ENCODE measurements at places on chromosomes 12 and 14.
A peak's percentile ranks its signal among the peaks of the same experiment; 100 is the strongest.

DNA sequence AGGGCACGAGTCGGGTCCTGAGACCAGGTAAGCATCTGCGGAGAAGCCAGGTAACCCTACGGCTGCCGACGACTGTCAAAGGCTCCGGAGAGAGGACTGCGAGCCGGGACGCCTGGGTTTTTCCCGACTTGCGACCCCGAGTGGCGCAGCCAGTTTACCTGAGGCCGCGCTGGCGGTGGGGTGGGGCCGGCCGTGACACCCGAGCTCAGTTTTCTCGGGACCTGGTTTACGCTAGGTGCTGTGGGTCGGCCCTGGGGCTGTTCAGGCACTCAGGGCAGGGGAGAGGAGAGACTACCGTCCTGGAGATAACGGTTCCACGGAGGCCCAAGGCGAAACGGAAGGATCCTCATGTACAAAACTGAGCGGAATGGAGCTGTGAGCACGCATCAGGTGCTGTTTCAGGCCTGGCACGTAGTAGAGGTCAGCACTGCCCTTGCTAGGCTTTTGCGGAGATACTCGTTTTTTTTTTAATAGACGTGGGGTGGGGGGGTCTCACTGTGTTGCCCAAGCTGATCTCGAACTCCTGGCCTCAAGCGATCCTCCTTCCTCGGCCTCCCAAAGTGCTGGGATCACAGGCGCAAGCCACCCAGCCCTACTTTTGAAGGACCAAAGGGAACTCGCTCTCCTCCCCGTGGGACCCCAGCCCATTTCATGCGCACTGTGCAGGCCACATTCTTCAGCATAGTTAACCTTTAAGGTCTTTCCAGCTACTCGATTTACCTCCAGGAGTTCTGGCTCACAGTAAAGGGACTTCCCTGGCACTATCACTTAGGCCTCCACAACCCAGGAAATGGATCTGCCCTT is 471 bp downstream of the MTRFR start:
- DNase-seq: no peak

DNA sequence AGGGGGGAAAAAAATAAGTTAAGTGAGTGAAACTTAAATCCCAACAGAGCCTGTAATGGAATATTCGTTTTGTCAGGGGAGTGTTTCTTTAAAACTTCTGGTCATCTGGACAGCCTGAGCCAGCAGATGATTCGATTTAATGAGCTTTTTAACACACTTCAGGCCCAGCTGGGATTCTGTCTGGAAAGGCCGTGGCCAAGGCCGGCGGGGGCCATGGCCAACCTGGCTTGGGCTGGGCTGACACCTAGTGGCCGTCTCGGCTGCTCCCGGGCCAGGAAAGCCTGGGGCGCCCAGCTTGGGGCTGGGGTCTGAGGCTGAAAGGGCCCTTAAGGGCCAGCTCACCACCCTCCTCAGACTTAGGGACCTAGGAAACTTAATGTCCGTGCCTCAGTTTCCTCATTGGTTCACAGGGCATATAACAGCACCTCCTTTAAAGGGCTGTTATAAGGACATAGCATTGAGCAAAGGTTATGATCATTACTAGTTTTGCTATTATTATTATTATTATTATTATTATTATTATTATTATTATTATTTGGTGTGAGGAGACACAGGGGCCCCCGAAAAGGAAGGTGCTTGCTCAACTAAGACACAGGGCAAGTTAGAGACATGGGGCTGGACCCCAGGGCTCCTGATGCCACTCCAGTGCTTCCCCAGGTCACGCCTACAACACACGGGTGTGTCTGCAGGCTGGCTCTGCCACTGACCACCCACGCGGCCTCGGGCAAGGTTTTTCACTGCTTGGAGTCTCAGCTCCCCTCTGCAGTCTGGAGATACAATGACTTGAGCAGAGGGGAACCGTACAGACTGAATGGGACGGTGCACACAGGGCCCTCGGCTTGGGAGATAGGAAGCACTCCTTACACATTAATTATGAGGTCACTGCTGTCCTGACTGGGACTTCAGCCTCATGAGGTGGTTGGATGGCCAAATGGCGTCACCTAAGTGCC is 84.0 kb downstream of the SYNE3 start:
- DNase-seq: no peak

DNA sequence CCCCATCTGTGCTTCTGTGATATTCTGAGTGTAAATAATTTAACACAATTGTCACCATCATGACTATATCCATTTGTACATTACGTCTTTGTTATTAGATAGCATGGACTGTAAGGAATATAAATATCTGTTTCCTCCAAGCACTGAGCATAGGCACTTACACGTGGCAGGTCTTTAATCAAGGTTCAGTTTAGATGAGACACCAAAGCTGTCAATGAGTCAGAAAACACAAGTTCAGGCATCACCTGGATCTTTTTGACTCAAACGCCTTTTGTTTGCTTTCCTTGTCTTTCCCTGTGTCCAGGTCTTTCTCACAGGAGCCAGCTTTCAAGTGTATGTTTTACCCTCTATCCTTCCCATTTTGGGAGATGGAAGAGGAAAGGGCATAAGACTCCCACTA is 163.2 kb upstream of the CCDC198 start:
- no peak for DNase-seq

GRCh38 chr14:82755923-82756322 is 1222.3 kb upstream of the SEL1L start:
- DNase-seq: no peak

DNA sequence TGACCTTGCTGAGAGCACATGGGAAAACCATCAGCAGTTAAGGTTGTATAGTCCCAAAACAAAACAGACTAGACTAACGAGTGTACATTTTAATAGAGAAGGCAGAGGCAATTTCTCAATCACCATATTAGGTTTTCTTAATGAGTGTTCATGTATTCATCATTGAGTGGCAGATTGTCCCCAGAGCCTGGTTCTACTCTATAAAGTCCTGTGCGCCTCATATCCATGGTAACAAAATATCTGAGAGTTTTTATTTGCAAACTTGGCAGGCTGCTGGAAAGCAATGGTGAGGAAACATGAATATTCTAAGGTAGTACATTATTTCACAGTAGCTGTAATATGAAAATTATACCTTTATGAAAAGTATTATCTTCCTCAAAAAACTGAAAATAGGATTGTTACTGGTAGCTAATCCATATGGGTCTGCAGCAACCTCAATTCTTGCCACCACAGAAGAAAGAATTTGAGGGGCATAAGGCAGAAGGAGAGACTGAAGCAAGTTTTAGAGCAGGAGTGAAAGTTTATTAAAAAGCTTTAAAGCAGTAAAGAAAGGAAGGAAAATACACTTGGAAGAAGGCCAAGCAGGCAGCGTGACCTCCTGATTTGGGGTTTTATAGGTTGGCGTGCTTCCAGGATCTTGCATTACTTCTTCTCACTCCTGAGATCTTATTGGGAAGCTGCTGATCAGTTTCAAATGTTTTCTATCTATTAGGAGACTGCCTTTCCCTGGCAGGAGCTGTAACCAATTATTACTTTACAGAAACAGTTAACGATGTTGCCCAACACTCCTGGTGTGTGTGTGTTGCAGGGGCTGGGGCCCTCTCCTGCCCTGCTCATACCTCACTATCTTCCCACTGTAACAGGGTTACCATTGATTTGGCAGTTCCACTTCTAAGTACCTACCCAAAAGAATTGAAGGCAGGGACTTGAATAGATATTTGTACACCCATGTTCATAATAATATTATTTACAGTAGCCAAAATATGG is 154.0 kb upstream of the NUDT4 start:
- DNase-seq: no peak

GRCh38 chr12:69129017-69129416 is 110.4 kb upstream of the CPSF6 start:
- no peak for DNase-seq

DNA sequence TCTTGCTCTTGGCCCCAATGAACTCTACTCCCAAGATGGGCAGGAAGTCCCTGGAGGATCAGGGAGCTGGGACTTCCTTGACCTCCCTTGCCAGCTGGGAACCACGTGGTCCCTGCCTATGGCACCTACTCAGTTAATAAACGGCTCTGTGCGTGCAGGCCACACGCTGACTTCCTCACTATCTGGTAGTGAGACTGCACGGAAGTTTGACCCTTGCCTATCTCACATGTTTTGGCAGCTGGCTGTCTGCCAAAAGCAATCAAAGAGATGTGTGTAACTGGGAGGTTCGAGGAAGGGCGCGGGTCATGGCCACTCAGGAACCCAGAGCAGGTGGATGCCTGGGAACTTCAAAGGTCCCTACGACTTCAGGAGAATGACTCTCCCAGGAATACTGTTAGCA is 57.9 kb downstream of the RFLNA start:
- no peak for DNase-seq

- DNase-seq: no peak
Measured at GRCh38 chr12:103751600-103751999, 89.4 kb downstream of the NT5DC3 start.

DNA sequence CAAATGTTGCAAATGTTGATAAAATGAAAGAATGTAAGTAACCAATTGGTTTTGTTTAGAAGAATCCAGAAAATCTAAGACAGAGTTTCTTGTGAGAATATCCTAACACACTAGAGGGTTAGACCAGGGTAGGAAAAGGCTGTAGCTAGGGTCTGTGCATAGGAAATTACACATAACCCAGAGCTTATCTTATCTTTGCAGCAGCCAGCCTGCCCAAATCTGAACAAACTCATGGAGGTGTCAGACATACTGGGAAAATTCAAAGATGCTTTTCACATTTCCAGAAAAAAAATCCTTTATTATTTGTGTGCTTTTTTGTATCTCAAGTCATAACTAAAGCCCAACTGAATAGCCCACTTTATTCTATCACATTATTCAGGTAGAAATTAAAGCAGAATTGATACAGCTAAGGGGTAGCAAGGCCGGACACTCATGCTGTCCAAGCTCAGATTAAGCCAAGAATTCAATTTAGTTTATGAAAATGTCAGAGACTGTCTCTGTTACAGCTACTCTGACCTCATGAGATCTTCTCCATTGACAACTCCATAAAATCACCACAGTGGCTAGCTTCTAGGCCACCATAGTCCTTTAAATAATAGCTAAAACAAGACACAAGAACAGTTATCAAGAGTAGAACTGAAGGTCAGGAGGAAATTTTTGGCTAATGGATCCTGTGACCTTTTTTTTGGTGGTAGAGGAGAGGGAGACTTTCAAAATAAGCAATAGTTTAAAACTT is 169.6 kb upstream of the RASSF8 start:
- DNase-seq: no peak

DNA sequence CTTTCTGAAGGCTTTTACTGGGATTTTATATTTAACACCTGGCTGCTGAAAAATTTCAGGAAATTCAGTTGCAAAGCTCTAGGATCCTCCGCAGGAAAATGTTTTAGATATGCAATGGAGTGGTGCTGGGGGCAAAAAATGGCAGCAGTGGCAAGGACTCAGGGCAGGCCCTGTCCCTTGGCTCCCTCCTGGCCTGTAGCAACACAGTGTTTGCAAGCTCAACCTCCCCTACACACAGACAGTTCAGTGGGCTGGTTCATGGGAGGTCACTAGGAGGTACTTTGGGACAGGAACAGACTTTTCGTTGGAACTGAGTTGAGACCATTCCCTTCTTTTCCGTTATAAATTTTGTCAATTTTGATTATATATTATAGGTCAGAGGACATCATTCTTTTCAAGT is 270.4 kb downstream of the ADAMTS20 start:
- DNase-seq: no peak

DNA sequence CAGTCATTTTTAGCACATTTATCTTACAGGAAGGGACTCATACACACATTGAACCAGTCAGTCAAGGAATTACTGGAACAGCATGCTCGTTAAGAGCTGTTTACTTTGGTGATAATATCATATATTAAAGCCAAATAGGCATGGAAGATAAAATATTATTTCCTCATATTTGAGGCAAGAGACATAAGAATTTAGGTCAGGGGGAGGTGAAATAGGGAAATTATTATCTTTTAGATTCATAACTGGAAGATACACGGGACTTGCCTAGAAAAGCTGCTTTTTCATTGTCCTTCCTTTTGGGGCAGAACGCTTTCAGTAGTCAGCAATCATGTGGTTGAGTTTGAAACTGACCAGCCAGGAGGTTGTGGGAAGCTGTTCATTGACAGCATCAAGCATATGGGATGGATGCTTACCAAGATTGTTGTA is 72.5 kb downstream of the NTN4 start:
- DNase-seq: no peak

- no peak for DNase-seq
Measured at GRCh38 chr12:46699986-46700385, 125.8 kb downstream of the SLC38A4 start.

GRCh38 chr14:25132732-25133422 is 82.9 kb upstream of the STXBP6 start:
- peak; percentile 14 for DNase-seq

GRCh38 chr14:81348061-81348460 is 52.1 kb downstream of the STON2 start:
- DNase-seq: no peak
